B cell (primary cell): ENCODE measurements at places on chromosomes 11 and 22. TPM values are rescaled to one million over a fixed set of nuclear protein-coding genes. Genes with fewer than 3 reads are reported as not detected.

DNA sequence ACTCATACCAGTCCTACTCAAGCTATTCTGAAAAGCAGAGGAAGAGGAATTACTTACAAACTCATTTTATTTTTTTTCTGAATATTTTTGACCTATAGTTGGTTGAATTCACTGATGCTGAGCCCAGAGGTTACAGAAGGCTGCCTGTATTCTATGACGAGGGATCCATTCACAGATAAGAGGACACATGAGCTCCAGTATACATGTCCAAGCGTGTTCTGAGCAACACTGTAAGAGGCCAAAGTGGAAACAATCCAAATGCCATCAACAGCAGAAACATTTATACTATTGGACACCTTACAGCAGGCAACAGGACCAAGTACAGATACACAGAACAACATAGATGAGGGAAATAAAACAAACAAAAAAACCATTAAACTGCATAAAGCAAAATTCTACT lies 10.3 kb downstream of the KDM4E start:
- no peak for DNase-seq
- no peak overlapping the region for H3K4me3 ChIP-seq
- peaks cover 9% of the 10 kb centered on the region for H3K27me3 ChIP-seq
- H3K27ac ChIP-seq, result no peak overlapping the region

- H3K4me3 ChIP-seq, result no peak overlapping the region
- H3K27ac ChIP-seq, result no peak overlapping the region
- no peaks in the 10 kb centered on the region for H3K36me3 ChIP-seq
Observed at GRCh38 chr11:25961539-25961938, 370.4 kb upstream of the ANO3 start.

- peaks cover 12% of the 10 kb centered on the region for H3K4me1 ChIP-seq
- H3K27me3 ChIP-seq, result no peaks in the 10 kb centered on the region
- H3K4me3 ChIP-seq, result no peak overlapping the region
- no peak for DNase-seq
- no peak overlapping the region for H3K27ac ChIP-seq
Observed at GRCh38 chr22:47047321-47048122, 285.1 kb downstream of the TBC1D22A start.

DNA sequence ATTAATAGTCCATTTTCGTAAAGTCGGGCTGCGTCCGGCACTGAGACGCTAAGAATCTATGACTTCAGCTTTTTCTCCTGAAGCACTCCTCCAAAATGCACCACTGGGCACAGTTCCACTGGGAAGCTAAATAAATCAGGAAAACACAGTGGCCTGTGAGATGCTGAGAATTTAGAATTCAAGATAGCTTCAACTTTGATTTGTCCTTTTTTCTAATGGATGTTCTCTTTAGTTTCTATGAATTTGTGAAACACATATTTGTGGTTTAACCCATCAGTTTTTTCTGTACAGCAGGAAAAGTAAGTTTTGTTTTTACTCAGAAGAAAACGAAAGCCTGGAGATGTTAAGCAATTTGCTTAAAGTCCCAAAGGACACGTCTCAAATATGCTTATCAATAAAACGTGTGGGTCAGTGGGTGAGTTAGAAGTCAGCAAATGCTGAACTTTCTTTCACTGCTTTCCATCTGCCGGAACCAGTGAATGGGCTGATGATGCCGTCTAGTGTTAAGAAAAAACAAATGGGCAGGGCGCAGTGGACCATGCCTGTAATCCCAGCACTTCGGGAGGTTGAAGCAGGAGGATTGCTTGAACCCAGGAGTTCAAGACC lies 40.7 kb upstream of the CLMP start:
- no peak overlapping the region for H3K27ac ChIP-seq
- H3K27me3 ChIP-seq, result no peaks in the 10 kb centered on the region
- H3K36me3 ChIP-seq, result no peaks in the 10 kb centered on the region
- DNase-seq, result no peak

DNA sequence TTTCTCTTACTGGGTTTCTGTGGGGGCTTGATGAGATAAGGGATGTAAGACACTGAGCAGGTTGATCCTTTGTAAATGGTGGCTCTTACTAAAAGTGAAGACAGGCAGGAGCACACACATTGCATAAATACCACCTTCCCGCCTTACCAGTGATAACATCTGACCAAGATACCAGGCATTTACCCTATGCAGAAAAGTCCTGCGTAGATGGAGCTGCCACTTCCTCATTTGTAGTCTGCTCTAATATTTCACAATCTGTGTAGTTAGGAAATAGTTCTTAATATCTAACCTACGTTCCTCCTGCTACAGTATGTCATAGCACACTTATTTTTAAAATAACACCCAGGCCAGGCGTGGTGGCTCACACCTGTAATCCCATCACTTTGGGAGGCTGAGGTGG lies 23.9 kb upstream of the SWAP70 start:
- no peak overlapping the region for H3K4me3 ChIP-seq
- H3K36me3 ChIP-seq, result no peaks in the 10 kb centered on the region
- H3K27me3 ChIP-seq, result no peaks in the 10 kb centered on the region
- peaks cover 37% of the 10 kb centered on the region for H3K4me1 ChIP-seq

GRCh38 chr11:128052912-128053641 lies 534.3 kb downstream of the ETS1 start:
- no peaks in the 10 kb centered on the region for H3K36me3 ChIP-seq
- H3K27me3 ChIP-seq, result no peaks in the 10 kb centered on the region
- peak overlapping the region; percentile 4 for H3K4me3 ChIP-seq
- H3K27ac ChIP-seq, result peak overlapping the region; percentile 78
- peaks cover 25% of the 10 kb centered on the region for H3K4me1 ChIP-seq

DNA sequence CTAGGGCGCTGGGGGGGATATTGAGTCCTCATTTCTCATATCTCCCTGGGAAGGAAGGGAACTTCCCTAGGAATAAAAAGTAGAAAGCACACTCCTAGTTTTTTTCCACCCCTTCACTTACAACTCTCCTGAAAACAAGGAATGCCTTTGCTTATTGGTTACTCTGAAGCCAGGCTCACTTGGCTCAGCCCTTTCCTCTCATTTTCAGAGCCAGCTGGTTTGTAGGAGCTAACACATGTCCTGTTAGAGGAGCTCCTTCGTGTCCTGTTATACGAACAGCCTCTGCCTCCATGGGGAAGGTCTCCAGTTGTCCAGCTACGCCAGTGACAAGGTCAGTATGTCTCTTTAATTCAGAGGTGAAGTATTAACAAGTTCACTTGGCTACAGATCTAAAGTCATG lies 17.6 kb downstream of the ALKBH8 start:
- no peaks in the 10 kb centered on the region for H3K27me3 ChIP-seq
- H3K27ac ChIP-seq, result no peak overlapping the region
- no peak overlapping the region for H3K4me3 ChIP-seq
- peaks cover 12% of the 10 kb centered on the region for H3K36me3 ChIP-seq
- no peak for DNase-seq

DNA sequence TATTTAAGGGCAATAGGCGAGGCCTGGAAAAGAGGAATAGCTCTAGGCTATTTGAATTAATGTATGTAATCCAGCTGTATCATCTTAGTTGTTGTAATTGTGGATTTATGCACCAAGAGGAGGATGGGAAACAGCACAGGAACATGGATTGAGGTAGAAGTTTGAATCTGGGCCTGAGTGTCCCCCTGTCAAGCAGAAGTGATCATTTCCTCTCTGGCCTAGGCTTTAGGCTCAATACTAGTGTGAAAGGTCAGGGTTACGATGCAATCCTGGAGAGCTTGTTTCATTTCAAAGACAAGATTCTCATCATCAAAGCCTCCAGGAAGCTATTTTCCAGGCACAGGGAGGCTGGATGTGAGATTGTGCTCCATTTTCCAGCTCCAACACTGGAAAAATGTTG lies 77.9 kb upstream of the HSD17B12 start:
- no peaks in the 10 kb centered on the region for H3K4me1 ChIP-seq
- H3K4me3 ChIP-seq, result no peak overlapping the region
- H3K36me3 ChIP-seq, result no peaks in the 10 kb centered on the region
- no peaks in the 10 kb centered on the region for H3K27me3 ChIP-seq
- DNase-seq, result no peak

DNA sequence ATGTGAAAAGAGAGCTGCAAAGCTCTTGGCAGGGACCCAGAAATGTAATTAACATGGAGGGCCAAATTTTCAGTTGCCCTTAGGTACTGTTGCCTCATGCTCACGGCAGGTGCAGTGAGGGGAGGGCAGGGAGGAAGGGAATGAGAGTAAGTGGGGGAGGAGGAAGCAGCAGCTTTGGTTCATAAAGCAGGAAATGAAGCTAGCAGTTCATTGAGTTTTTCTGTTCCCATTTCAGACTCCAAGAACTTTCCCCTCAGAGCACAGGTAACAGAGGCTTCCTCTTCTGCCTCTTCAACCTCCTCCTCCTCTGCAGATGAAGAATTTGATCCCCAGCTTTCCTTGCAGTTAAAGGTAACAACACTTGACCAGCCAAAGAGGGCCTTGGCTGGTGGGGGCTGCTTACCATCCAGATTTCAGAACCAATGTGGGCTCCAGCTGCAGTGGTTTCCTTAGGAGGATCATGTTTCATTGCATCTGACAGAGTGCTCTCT lies 57.9 kb upstream of the PARVA start:
- no peaks in the 10 kb centered on the region for H3K27me3 ChIP-seq
- no peaks in the 10 kb centered on the region for H3K4me1 ChIP-seq
- no peak overlapping the region for H3K4me3 ChIP-seq
- H3K36me3 ChIP-seq, result no peaks in the 10 kb centered on the region

GRCh38 chr22:46049726-46050450 lies 72.9 kb upstream of the WNT7B start:
- H3K4me3 ChIP-seq, result no peak overlapping the region
- H3K27ac ChIP-seq, result peak overlapping the region; percentile 73
- no peaks in the 10 kb centered on the region for H3K27me3 ChIP-seq
- no peak for DNase-seq

DNA sequence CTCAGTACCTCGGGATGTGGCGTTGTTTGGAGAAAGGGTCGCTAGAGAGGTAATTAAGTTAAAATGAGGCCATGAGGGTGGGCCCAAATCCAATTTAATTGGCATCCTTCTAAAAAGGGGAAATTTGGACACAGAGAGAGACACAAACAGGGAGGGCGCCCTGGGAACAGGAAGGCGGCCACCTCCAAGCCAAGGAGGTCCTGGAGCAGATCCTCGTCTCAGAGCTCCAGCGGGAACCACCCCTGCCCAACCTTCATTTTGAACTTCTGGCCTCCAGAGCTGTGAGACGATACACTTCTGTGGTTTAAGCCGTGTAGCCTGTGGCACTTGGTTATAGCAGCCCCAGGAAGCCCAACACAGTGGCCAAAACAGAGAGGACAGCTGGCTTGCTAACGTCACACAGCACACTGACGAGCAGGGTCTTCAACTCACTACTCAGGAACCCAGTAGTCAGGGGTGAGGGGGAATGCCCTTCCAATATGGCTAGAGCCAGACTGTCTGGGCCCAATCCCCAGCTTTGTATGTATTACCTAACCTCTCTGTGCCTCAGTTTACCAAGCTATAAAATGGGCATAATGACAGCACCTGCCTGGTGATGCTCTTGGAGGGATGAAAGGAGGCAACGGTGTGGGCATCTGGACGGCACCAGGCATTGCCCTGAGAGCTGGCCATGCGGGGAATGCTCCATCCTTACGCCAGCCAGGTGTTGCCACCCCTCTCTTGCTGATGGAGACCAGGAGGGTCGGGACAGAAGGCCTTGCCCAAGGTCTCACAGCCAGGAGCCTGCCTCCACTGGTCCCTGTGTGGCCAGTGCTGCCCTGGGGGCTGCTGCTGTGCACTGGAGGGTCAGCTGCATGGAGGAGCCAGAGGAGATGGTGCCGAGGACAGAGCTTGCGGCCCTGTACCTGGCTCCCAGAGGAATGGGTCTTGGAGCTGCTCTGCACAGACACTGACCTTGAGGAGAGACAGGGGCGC lies 53.3 kb upstream of the LINC01488 start:
- H3K27me3 ChIP-seq, result no peaks in the 10 kb centered on the region
- no peaks in the 10 kb centered on the region for H3K36me3 ChIP-seq
- no peak overlapping the region for H3K4me3 ChIP-seq
- DNase-seq, result no peak

GRCh38 chr11:102241026-102241425 lies 76.3 kb upstream of the BIRC3 start:
- H3K27me3 ChIP-seq, result peaks cover 8% of the 10 kb centered on the region
- H3K27ac ChIP-seq, result no peak overlapping the region
- no peak overlapping the region for H3K4me3 ChIP-seq
- no peaks in the 10 kb centered on the region for H3K36me3 ChIP-seq
- no peak for DNase-seq

The CASP12 gene
- total RNA-seq, result not detected in 2 replicates

The KLHL22 gene
- total RNA-seq, result 45.6 and 55.7 TPM in 2 replicates

The NRGN gene
- 0.66 TPM in 1 of 2 replicates, not detected in the other for total RNA-seq

The MN1 gene
- total RNA-seq, result 0.02 and 0.07 TPM in 2 replicates

The KCNJ11 gene
- 2.0 and 2.1 TPM in 2 replicates for total RNA-seq

The SLC1A2 gene
- not detected in 2 replicates for total RNA-seq

The IRAG1 gene
- 0.32 and 0.58 TPM in 2 replicates for total RNA-seq

The SLC22A9 gene
- total RNA-seq, result not detected in 2 replicates
